ENCODE measurements at places on chromosomes 12 and 14.
A peak's percentile ranks its signal among the peaks of the same experiment; 100 is the strongest.

- no peak for DNase-seq
These were observed 25.9 kb downstream of the DUSP6 start for GRCh38 chr12:89326239-89327040.

- no peak for DNase-seq
These were observed 240.3 kb upstream of the PDZRN4 start for GRCh38 chr12:40947797-40948196.

- no peak for DNase-seq
These were observed 29.1 kb upstream of the CDKL1 start for GRCh38 chr14:50425816-50426215.

DNA sequence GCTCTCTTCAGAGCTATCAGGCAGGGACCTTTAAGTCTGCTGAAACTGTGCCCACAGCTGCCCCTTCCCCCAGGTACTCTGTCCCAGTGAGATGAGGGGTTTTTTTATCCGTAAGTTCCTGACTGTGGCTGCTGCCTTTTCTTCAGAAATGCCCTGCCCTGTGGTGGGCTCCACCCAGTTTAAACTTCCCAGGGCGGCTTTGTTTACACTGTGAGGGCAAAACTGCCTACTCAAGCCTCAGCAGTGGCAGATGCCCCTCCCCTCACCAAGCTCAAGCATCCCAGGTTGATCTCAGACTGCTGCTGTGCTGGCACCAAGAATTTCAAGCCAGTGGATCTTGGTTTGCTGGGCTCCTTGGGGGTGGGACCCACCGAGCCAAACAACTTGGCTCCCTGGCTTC lies 46.9 kb upstream of the SLC16A7 start:
- no peak for DNase-seq

GRCh38 chr12:47346251-47347019 lies 266.7 kb upstream of the AMIGO2 start:
- no peak for DNase-seq

DNA sequence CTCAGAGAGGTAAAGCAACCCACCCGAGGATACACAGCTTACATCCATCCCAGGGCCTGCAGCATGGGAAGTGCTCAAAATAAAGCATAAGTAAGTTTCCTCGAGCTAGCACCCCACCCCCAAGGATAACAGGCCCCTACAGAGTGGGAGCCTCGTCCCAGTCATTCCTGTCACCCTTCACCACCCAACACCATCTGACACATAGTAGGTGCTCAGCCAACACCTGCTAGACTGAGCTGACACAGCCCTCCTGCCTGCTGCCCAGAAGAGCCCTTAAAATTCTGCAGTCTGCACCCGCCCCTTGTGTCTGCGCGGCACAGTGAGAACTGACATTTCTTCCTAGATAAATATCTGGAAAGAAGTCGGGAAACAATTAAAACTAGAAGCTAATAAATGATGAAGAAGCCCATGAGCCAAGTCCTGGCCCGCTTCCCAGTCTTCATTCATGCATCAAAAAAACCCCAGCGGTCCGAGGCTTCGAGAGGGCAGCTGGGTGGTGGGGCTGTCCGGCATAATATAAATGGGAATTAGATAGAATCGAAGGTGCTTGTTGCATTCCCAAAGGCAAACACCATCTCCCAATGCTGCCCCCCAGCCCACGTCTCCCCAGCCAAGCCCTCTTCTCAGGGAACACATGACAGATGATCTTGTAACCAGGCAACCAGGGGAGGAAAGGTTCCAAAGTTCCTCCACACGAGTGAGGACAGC lies 76.2 kb downstream of the BCL11B start:
- no peak for DNase-seq

DNA sequence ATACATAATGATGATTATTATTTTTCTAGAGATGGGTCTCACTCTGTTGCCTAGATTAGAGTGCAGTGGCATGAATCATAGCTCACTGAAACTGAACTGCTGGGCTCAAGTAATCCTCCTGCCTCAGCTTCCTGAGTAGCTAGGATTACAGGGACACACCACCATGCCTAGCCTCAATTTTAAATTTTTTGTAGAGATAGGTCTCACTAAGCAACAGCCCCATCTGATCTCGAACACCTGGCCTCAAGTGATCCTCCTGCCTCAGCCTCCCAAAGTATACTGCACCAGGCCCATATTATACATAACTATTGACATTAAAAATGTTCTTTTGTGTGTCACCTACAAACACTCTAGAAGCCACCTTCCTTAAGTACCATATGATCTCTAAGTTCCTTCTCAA lies 3.4 kb downstream of the TXNRD1 start:
- DNase-seq = peak; percentile 32

DNA sequence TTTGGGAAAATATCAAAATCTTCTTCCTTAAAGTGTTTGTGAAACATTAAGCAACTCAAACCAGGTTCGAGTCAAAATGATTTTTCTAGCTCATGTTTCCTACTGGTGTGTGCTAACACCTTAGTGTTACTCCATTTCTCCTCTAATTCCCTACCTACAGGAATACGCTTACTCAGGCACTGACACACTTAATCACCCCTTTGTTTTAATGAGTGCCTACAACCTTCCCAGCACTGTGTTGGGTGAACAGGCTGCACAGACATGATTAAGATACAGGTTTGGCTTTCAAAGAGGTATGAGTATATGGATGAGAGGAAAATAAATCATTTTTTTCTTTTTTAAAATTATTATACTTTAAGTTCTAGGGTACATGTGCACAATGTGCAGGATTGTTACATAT lies 15.6 kb upstream of the PZP start:
- DNase-seq = no peak

DNA sequence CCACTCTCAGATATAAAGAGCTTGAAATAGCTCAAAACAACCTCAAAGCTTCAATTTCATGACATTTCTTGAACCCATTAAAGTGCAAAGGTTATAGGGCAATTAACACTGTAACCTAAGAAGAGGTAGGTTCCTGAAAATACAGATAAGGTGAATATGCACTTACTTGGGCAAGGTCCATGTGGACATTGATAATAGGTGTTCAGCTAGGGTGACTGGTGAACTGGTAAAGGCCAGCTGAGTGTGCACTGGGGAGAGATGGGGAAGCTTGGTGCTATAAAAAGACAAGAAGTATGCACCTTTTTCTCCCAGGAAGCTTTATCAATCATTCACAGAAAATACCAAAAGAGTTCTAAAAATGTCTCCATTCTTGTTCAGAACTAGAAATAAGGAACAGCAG lies 418.6 kb downstream of the SLC16A7 start:
- DNase-seq = no peak
